ENCODE measurements at places on chromosomes 16 and 17.

DNA sequence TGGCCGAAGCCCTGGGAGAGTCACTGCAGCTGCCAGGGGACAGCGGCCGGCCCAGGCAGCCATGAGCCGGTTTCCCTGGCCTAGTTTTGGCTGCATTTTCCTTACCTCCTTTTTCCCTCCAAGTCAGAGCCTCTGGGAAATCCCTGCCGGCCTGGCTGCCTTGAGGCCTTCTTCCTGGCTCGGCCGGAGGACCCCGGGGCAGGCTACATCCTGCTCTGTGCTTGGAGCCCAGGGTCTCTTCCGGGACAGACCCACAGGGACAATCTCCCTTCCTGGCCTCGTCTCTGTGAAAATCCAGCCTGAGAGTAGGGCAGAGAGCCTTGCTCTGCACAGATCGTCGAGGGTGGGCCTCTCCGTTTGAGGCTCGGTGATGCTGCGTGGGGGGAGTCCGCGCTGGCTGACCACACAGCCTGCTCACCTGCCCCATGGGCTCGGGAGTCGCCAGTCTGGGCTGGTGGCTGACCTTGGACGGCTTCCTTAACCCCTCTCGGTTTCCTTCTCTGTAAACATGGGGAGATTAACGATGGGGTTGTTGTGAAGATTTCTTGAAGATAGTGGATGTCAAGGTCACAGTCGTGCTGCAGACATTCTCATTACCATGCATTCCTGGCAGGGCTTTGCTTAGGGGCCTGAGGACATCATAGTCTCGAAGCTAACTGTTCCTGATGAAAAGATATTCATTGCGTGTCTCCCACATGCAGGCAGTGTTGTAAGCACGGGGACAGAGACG lies 34.8 kb upstream of the CIBAR2 start:
- DNase-seq, result no peak

- peak; percentile 90 for DNase-seq
Measured at GRCh38 chr17:10681866-10682446, 15.4 kb downstream of the SCO1 start.

- no peak for DNase-seq
Measured at GRCh38 chr16:1762879-1763520, 8.3 kb downstream of the NME3 start.

- DNase-seq, result no peak
Measured at GRCh38 chr17:75566416-75566815, 21.2 kb upstream of the MYO15B start.

DNA sequence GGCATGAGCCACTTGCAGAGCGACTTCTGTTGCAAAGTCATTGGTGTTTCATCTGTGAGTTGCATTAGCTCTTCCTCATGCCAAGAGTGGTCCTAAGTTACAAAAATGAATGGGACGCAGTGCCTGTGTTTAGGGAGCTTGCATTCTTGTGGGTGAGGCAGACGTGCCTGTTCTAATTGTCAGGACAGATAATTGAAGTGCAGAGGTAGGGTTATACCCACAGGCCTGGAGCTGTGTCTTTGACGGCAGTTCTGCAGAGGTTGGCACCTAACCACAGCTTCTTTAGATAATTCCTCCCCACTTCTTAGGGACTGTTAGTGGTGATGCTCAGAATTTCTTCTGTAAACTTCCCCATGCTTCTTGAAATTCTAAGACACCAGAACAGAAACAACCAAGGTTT lies 307.1 kb downstream of the SNX29 start:
- DNase-seq, result no peak

- DNase-seq, result no peak
Measured at GRCh38 chr17:19718041-19718612, 1.7 kb upstream of the SLC47A2 start.

DNA sequence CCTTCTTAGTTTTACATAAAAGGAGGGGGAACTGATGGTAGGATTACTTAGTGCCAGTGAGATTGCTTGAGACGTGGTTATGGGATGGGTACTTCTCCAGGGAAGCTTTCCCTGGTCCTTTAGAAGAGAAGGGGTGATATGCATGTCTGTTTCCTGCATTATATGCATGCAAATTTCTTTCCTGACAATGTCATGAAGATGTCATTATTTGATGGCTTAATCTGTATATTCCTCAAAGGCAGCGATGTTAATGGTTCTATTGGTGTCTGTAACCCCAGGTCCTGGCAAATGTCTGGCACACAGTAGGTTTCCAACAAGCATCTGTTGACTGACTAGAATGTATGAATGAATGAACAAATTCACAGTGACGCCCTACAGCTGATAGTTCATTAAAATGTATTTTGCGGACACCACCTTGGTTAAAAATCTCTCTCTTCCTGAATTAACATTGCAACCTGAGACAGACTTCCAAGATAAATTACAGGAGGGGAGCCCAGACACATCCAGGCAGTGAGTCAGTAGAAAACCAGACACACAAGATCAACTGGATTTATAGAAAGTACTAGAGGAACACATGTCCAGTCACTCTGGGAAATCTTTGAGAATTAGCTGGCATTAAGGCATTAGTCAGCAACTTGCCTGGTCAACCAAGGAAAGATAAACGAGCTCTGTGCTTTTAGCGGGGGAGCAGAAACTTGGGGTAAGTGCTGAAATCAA lies 293.4 kb downstream of the XYLT1 start:
- DNase-seq, result peak; percentile 41

DNA sequence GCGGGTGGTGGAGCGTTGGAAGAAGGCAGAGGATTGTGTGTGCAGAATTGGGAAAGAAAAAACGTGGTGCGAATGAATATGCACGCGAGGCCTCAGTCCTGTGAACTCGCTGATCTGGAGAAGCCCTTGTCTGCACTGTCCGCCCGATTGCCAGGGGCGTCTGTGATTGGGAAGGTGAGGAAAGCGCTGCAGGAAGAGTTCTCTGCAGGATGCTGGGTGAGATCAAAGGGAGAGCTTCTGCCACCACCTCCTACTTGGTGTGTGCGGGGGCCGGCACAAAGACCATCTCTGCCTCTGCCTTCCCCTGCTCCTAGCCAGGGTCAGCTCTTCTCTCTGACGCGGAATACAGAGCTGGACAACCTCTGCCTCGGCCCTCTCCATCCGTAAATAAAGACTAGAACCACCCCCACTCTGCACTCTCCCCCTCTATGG lies 841 bp upstream of the RAB5C start:
- no peak for DNase-seq

DNA sequence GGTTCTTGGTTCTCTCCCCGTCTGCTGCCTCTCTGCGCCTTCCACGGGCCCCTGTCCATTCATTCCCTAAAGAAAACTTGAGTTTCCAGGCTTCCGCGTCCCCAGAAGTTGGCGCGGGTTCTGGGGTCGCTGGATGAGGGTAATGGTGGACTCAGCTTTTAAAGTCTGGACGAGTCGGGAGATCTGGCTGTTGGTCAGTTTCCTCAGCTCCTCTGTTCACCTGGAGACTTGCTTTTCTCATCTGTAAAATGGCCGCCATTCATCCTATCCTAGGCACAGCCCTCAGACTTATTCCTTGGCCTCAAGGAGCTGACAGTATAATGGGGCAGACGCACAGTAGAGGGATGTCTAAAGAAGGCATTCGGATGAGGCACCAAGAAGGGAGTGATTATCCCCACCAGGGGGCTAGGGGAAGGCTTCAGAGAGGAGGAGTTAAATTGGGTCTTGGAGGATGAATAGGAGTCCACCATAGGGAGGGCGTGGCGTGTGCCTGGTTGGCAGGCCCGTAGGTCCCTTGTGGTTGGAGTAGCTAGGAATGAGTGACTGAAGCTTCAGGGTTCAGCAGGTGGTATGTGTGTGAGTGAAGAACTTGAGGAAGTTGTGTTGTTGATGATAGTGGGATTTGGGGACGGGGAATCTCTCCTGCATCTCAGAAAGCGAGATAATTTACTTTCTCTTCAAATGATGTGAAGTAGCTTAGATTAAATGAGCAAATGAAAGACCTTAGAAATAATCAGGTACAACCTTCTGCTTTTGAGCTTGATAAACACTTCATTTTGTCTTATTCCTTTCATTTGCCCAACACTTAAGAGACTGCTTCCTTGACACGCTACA lies 652 bp downstream of the VPS35L start:
- DNase-seq, result peak; percentile 52

DNA sequence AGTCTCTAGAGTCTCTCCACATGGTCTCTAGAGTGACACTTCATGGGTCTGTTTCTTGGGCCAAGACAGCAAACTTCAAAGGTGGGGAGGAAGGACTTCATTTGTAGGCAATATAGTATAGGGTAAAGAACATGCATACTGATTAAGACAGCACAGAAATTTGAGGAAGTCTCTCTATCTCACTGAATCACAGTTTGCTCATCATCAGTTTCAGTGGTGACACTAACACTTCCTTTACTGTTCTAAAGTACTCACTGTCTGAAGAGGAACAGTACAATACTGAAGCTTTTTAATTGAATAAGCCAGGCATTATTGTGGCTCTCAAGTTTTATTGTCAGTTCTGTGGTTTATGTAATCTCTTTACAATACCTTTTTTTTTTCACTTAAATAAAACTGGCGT lies 656.4 kb upstream of the CDH8 start:
- no peak for DNase-seq

DNA sequence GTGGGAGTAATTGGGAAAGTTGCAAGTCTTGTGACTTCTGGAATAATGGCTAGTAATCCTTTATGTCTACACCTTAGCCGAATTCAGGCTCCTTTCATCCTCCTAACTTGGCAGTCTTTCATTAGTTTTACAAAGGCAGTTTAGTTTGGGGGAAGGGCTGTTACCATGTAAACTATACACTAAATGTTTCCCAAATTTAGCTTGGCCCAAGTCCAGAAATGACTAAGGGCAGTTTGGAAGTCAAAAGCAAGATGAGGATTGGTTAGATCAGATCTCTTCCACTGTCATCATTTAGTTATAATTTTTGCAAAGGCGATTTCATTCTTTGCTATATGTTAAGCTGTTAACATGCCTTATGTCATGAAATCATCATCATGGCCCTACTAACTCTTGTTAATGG lies 115.4 kb upstream of the CACNG3 start:
- DNase-seq, result no peak

GRCh38 chr16:28189245-28189644 lies 22.5 kb downstream of the XPO6 start:
- peak; percentile 51 for DNase-seq

DNA sequence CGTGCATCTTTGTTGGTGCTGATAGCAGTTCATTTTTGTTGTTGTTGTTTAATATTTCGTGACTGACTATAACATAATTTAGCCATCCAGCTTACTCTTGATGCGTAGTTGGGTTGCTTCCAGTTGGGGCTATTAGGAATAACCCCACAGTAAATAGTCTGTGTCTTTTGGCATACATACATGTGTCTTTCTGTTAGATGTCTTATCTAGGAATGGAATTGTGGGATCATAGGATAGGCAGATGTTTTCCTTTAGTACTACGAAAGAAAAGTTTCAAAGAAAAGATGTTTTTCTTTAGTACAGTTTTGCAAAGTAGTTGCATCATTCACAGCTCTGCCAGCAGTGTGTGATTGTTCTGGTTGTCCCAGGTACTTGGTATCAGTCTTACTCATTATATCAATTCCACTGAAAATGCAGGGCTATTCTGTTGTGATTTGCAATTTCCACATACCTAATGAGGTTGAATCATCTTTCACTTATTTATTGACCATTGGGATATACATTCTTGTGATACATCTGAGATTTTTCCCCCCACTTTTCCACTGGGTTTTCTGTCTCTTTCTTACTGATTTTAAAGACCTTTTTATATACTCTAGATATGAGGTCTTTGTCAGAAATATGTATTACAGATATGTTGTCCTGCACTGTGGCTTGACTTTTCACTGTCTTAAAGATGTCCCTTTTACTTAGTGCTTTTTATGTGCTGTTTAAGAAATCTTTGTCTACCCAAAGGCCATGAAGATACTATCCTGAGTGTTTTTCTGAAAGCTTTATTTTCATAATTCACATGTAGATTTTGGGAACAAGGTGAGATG lies 173.3 kb downstream of the MRTFB start:
- DNase-seq, result peak; percentile 8

DNA sequence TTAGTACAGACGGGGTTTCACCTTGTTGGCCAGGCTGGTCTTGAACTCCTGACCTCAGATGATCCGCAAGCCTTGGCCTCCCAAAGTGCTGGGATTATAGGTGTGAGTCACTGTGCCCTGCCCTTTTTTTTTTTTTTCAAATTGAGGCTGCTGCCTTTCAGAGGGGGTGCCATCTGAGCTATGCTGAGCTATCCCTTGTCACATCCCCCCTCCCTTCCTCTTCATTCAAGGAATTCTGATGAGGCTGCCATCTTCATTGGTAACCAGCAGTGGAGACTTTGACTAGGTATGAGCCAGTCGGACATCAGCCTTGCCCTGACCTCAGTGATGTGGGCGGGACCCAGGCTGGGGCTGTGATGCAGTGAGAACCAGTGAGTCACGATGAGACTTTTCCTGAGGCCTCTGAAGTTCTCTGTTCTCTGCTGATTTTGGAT lies 24.4 kb upstream of the GPT2 start:
- peak; percentile 86 for DNase-seq

DNA sequence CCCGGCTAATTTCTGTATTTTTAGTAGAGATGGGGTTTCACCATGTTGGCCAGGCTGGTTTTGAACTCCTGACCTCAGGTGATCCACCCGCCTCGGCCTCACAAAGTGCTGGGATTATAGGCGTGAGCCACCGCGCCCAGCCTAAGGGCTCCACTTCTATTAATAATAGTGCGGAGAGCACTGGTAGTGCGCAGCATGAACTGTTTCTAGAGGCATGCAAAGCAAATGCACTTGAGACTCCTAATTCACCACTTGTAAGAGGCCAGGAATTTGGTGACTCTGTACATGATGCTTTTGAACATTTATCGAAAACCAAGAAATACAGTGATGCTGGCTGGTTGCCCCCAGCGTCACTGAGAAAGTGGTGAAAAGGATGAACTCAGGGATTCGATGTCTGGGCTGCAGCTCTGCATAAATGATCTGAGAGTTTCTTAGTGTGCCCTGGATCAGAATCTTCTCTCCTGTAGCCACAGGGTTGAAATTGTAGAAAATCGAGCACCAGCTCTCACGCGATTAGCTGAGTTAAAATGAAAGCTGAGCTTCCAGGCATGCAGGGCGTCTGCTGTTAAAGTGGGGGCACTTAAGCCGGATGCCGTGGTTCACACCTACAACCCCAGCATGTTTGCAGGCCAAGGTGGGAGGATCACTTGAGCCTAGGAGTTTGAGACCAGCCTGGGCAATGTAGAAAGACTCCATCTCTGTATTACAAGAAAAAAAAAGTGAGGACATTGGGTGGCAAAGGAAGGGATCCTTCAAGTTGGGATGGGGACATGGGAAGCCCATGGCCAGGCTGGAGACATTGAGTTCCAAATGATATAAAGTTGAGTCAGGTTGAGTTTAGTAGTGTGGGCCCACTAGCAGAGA lies 4.8 kb downstream of the RNF213 start:
- DNase-seq, result no peak

- no peak for DNase-seq
Measured at GRCh38 chr17:82888583-82889495, 49.0 kb upstream of the ZNF750 start.

DNA sequence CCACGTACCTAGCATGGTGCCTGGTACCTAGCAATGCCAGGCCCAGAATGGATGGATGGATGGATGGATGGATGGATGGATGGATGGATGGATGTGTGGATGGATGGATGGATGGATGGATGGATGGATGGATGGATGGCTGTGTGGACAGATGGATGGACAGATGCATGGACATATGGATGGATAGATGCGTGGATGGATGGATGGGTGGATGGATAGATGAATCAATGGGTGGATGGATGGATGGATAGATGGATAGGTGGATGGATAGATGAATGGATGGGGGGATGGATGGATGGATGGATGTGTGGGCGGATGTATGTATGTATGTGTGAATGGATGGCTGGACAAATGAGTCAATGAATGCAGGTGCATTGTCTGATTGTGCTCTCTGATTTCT lies 12.6 kb downstream of the GPR139 start:
- DNase-seq, result no peak

- DNase-seq, result no peak
Measured at GRCh38 chr16:35305476-35305875, 1846.1 kb downstream of the TP53TG3F start.

GRCh38 chr16:73572135-73572828 lies 524.4 kb upstream of the ZFHX3 start:
- peak; percentile 85 for DNase-seq

Measured in fibroblast of skin of back (primary cell).